ENCODE measurements at places on chromosomes 2 and 18. TPM values are rescaled to one million over a fixed set of nuclear protein-coding genes. Genes with fewer than 3 reads are reported as not detected.
A peak's percentile ranks its signal among the peaks of the same experiment; 100 is the strongest.

- DNase-seq = no peak
Measured at GRCh38 chr18:27627927-27628326, 442.8 kb upstream of the CHST9 start.

SOX11 gene
- not detected for total RNA-seq

GRCh38 chr2:187877391-187877790 lies 323.2 kb upstream of the TFPI start:
- DNase-seq = no peak

GRCh38 chr2:112520234-112520783 lies 22.0 kb upstream of the POLR1B start:
- no peak for DNase-seq

DNA sequence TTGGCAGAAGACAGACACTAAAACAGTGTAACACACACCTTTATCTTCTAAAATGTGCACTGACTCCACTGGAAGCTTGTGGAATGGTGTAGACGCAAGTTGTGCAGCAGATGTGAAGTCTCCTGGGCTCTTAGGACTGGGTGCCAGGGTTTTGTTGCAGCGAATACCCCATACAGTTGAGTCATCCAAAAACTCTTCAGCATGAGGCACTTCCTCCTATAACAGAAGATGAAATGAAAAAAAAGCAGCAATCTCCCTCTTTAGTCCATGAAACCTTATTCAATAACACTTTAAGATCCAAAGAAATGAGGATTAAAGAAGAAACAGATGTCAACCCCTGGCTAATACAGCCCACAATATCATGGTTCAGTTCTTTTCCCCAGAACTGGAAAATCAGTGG lies 22.2 kb downstream of the BUB1 start:
- DNase-seq = peak; percentile 62

DNA sequence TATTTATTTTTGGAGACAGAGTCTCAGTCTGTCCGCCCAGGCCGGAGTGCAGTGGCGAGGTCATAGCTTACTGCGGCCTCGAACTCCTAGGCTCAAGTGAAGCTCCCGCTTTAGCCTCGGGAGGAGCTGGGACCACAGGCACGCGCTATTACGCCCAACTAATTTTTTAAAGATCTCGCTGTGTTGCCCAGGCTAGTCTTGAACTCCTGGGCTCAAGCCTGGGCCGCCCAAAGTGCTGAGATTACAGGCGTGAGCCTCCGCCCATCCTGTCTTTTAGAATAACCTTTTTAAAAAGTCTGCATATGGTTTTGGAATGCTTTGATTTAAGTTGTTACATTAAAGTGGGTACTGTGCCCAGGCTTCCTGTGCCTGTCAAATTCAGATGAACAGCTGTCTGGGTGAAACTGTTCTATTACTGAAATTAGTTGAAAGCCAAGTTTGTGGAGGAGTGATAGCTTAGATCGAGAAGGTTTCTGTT lies 944 bp downstream of the RAB3GAP1 start:
- DNase-seq = peak; percentile 20

DNA sequence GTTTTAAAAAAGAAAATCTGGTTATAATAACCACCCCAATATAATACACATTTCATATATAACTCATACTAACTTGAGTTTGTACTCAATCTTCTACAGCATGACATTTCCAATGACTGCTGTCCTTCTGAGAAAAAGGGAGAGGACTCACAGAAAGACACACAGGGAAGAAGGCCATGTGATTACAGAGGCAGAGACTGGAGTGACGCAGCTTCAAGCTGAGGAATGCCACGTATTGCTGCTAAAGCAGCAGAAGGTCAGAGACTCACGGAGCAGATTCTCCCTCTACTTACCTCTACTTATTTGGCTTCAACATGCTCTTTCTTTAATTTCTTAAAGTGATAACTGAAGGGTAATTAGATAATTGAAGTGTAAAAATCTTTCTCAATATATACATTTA lies 753.5 kb upstream of the PKDCC start:
- no peak for DNase-seq

DNA sequence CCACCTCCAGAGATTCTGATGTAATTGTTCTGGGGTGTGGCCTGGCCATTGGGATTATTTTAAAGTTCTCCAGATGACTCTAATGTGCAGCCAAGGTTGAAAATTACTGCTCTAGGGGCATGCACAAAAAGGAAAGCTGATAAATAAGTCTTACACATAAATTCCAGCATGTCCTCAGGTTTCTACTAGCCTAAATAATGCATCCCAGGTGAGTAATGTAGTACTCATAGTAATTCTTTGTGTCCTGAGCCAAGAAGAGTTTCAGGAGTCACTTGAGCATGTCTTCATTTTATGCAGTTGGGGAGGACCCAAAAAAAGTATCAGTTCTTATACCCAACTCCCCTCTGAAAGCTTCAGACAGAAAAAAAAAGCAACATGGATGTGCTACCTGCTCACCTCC lies 130.1 kb upstream of the SP5 start:
- no peak for DNase-seq

DNA sequence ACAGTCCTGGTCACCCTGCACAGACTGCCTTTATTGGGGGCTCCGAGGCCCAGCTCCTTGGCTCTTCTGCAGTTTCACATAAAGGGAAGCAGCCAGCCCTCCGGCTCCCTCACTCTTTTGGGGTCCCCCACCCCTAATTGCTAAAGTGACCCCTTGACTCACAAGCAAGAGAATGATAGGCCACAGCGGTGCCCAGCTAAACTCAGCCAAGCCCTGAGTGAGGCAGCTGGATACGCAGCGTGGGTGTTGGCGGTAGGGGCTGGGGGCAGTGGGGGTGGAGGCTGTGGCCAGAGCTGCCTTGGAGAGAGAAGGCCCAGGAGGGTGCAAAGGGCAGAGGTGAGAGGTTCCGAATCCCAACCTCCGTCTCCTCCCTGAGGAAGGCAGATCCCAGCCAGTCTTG lies 25.5 kb upstream of the ALPP start:
- DNase-seq = no peak

CD8B2 gene
- not detected for total RNA-seq

GRCh38 chr2:111617299-111618225 lies 266.4 kb downstream of the ANAPC1 start:
- peak; percentile 63 for DNase-seq

RGPD4 gene
- total RNA-seq = 0.16 TPM

DLX1 gene
- total RNA-seq = 0.41 TPM

AMER3 gene
- not detected for total RNA-seq

CYTIP gene
- total RNA-seq = 0.82 TPM

GRCh38 chr2:53515435-53516332 lies 251.9 kb upstream of the CHAC2 start:
- DNase-seq = peak; percentile 11

Data from fibroblast of the aortic adventitia (primary cell).